Activated naive CD4-positive, alpha-beta T cell treated with anti-CD3 and anti-CD28 coated beads for 36 hours (primary cell): ENCODE measurements at places on chromosomes 13 and 19. TPM values are rescaled to one million over a fixed set of nuclear protein-coding genes. Genes with fewer than 3 reads are reported as not detected.

GRCh38 chr19:41860419-41861115, 512 bp downstream of the RPS19 start:
- peak overlapping the region; percentile 90 for H3K4me3 ChIP-seq
- DNase-seq: peak; percentile 32
- peak overlapping the region; percentile 97 for H3K27ac ChIP-seq
- H3K36me3 ChIP-seq: peaks cover 48% of the 10 kb centered on the region

DNA sequence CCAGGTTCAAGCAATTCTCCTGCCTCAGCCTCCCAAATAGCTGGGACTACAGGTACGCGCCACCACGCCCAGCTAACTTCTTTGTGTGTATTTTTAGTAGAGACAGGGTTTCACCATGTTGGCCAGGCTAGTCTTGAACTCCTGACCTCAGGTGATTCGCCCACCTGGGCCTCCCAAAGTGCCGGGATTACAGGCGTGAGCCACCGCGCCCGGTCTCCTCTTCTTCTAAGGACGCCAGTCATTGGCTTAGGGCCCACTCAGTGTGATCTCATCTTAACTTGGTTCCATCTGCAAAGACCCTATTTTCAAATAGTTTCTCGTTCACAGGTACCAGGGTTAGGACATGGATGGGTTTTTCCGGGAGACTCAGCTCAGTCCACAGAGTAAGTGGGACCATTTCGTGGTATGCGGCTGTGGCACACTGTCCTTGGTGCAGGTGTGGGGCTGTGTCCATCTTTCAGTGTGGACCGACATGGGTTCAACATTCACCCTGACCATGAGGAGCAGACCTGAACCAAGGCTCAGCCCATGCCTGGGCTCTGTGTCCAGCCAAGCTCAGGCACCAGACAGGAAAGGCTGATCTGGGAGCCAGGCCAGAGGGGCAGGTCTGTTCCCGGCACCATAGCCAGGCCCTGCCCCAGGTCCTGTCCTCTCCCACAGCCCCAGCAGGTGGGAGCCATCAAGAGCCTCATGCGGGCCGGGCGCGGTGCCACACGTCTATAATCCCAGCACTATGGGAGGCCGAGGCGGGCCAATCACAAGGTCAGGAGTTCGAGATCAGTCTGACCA, 2.8 kb upstream of the MKNK2 start:
- peaks cover 56% of the 10 kb centered on the region for H3K4me1 ChIP-seq
- no peak for DNase-seq
- H3K27me3 ChIP-seq: no peaks in the 10 kb centered on the region
- no peak overlapping the region for H3K4me3 ChIP-seq
- H3K36me3 ChIP-seq: peaks cover 4% of the 10 kb centered on the region

DNA sequence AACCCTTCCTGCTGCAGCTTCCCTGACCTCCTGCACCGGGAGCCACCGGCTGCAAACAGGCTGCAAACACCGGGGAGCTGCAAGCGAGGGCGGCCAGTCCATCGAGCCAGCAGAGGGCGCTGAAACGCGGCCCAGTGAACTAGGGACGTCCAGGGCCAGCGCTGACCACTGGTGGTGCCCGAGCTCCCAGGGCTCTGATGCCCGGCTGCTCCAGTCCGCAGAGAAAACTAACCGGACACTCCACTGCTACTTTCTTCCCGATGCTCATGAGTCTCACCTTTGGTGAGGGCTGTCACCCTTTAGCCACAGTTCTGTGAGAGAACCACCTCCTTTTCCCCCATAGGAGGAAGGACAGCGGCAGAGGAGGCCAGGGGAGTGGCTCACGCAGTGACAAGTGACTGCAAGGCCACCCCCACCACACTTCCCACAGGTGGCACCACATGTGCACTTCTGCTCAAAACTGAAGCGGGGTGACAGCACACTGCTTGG, 82.8 kb upstream of the MTIF3 start:
- peaks cover 2% of the 10 kb centered on the region for H3K27me3 ChIP-seq
- H3K4me1 ChIP-seq: peaks cover 8% of the 10 kb centered on the region
- no peak overlapping the region for H3K4me3 ChIP-seq

DNA sequence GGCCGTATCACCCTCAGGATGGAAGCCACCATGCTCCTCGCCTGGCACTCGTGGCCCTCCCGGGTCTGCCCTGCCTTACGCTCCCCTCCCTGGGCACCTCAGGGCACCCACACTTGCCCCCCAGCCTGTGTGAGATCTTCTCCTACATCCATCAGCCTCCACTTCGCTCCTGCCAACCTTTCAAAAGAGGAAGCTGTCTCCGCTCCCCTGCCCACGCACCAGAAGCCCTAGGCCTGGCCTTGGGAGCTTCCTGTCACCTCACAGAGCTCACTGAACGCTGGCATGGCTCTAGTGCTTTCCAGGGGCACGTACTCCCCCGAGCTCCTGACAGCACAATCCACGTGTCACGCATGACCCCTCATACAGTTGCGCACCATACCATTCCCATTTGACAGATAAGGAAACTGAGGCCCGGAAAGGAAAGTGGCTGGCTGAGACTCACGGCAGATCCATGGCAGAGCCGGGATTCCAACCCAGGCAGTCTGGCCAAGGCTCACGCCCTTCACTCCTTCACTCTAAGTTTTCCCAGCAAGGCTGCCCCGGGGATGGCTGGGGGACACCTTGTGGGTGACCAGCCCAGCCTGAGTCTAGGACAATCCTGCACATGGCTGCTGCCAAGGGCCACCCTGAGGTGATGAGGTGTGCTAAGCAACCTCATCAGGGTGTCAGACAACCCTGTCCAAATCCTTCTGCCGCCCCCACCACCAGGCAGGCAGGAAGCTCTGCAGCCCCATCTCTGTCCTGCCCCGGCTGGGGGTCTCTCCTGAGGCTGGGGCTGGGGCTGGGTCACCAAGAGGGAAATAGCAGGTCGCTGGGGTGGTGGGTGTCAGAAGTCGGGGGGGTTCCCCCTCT, 19.3 kb downstream of the PPP1R12C start:
- H3K4me3 ChIP-seq: no peak overlapping the region
- H3K27me3 ChIP-seq: no peaks in the 10 kb centered on the region
- peaks cover 22% of the 10 kb centered on the region for H3K36me3 ChIP-seq
- H3K27ac ChIP-seq: no peak overlapping the region

DNA sequence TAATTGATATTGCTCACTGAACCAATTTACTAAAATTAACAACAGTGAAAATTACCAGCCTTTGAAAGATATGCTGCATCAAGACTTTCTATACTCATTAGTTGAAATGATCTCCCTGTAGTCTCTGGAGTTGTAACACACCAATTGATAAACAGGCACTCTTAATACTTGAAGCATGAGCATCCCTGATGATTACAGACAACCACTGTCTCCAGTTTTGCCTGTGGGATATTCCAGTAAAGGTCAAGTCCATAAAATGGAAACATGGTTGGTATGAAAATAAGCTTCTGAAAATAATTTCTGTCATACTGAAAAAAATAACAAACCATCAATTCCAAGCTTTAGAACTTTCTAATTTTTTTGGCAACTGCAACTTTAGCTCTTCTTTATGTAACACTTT, 405.8 kb downstream of the SPRY2 start:
- H3K4me3 ChIP-seq: no peak overlapping the region
- no peak overlapping the region for H3K27ac ChIP-seq
- DNase-seq: no peak
- no peaks in the 10 kb centered on the region for H3K4me1 ChIP-seq
- no peaks in the 10 kb centered on the region for H3K27me3 ChIP-seq

DNA sequence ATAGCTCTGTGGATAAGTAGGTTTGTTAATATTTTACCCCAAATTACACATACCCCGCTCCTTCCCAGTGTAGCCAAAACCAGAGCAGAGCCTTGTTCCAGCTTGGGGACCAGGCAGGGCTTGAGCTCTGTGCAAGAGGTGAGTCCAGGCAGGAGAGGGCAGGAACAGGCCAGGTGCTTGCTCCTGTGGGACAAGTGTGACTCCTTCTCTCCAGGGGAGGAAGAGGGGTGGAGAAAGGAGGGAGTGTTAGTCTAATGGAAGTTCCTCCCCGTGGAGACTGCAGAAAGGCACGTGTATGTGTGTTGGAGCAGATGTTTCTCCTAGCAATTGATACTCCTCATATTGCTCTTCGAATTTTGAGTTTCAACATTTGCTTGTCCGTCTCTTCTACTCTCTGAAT, 201.0 kb downstream of the FGF9 start:
- no peaks in the 10 kb centered on the region for H3K27me3 ChIP-seq
- H3K36me3 ChIP-seq: no peaks in the 10 kb centered on the region
- H3K27ac ChIP-seq: no peak overlapping the region
- no peaks in the 10 kb centered on the region for H3K4me1 ChIP-seq
- no peak for DNase-seq

ATP4A gene
- total RNA-seq: not detected

HSPB6 gene
- 0.40 TPM for total RNA-seq

KCNRG gene
- total RNA-seq: not detected

- H3K27me3 ChIP-seq: peaks cover 2% of the 10 kb centered on the region
- no peak overlapping the region for H3K4me3 ChIP-seq
- DNase-seq: no peak
- H3K27ac ChIP-seq: no peak overlapping the region
- no peaks in the 10 kb centered on the region for H3K4me1 ChIP-seq
These were observed 37.4 kb downstream of the CCL25 start for GRCh38 chr19:8089664-8090601.

- H3K4me1 ChIP-seq: no peaks in the 10 kb centered on the region
- no peak for DNase-seq
- no peaks in the 10 kb centered on the region for H3K36me3 ChIP-seq
- no peak overlapping the region for H3K4me3 ChIP-seq
- no peak overlapping the region for H3K27ac ChIP-seq
These were observed 148.7 kb upstream of the RNF113B start for GRCh38 chr13:98325724-98326123.

- peaks cover 7% of the 10 kb centered on the region for H3K36me3 ChIP-seq
- H3K27me3 ChIP-seq: no peaks in the 10 kb centered on the region
- H3K4me3 ChIP-seq: no peak overlapping the region
- DNase-seq: no peak
These were observed 7.2 kb downstream of the RNASEH2B start for GRCh38 chr13:50916701-50917184.

DNA sequence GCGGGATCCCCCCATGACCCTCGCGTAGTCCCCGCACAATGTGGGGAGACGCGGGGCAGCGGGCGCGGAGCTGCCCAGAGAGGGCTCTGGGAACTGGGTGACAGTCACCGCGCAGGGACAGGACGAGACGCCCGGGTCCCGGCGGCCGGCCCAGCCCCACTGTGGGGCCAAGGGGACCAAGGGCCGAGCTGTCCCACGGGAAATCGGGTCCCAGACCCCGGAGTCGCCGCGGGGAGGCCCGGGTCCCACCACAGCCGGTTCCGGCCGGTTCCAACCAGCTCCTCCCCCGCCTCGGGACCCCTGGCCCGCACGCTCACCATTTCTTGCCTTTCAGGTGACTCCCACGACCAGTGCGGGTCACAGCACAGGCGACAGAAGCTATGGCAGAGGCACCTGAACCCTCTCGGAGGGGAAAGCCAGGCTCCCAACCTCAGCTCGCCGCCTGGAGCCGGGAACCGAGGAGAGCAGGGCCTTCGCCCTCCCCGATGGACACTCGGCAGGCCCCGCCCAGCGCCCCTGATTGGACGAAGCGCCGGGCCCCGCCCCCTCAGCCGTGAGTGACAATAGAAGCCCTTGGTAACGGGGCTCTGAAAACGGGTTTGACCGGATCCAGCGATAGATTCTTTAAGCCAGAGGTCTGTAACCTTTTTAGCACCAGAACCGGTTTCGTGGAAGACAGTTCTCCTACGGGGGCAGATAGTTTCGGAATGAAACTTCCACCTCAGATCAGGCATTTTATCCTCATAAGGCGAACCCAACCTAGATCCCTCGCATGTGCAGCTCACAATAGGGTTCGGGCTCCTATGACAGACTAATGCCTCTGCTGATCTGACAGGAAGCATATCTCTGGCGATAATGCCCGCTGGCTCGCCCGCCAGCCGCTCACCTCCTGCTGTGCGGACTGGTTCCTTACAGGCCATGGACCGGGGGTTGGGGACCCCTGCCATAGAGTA, at the start of gene ZNF433:
TSS of gene ZNF433 (minus strand) at position 460 of the 953 bp plus-strand sequence. CDS start at position 320, 140 bp downstream.
- H3K4me3 ChIP-seq: peak within 1 kb of the TSS; percentile 72
- DNase-seq: peak; percentile 69
- peak within 1 kb of the TSS; percentile 75 for H3K27ac ChIP-seq
- peaks cover 12% of the 10 kb centered on the region for H3K36me3 ChIP-seq
- peaks cover 10% of the 10 kb centered on the region for H3K4me1 ChIP-seq
- peaks cover 12% of the 10 kb centered on the region for H3K27me3 ChIP-seq

GRCh38 chr19:14265290-14266036, 59.5 kb upstream of the ADGRL1 start:
- H3K4me1 ChIP-seq: no peaks in the 10 kb centered on the region
- H3K36me3 ChIP-seq: no peaks in the 10 kb centered on the region
- H3K4me3 ChIP-seq: no peak overlapping the region
- H3K27ac ChIP-seq: no peak overlapping the region
- H3K27me3 ChIP-seq: no peaks in the 10 kb centered on the region
- DNase-seq: no peak

SIGLEC8 gene
- total RNA-seq: not detected

DNA sequence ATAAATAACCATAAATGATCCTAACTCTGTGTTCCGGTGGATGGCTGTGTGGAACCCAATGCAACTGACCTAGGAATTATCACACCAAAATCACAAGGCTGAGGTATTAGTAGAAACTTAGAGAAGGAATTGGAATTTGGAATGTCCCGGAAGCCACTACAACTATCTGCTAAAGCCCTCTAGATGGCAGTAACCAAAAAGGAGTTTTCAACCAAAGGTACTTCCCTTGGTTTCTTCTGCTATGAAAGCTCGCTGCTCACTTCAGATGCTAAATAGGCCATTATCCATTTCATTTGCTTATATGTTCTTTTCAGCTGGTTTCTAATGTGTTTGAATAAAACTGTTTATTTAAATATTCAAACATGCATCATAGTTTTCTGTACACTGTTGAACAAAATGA, 1589.1 kb upstream of the SPRY2 start:
- no peaks in the 10 kb centered on the region for H3K27me3 ChIP-seq
- H3K4me3 ChIP-seq: no peak overlapping the region
- no peaks in the 10 kb centered on the region for H3K4me1 ChIP-seq
- no peak for DNase-seq

EFNA2 gene
- not detected for total RNA-seq

NDUFA7 gene
- total RNA-seq: 104 TPM

DNA sequence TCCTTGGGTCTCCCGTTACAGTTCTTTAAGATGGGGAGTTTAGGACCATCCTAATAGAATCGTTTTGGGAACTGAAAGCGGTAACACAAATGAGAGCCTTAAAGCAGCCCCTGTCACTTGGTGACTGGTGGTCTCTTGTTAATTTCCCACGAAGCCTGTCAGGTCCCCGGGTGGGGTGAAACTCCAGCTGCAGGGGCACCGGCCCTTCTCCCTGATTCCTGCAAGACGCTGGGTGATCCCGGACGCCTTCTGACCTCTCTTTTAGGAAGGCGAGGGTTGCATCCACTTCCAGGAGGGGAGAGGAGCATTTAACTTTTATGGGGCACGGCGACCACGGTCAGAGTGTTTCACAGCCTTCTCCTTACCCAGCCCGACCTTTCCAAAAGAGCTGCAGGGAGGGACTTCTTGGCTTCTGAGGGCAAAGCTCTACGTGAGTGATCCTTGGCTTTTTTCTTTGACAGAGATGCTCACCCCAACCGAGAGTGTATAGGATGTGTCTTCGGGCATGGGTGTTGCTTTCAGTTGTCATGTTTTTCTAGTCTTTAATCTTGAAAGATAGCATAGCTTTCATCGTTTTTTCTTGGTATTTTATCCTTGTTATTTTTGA, 688 bp downstream of the ZNF225 start:
- no peaks in the 10 kb centered on the region for H3K27me3 ChIP-seq
- H3K36me3 ChIP-seq: peaks cover 31% of the 10 kb centered on the region
- peaks cover 16% of the 10 kb centered on the region for H3K4me1 ChIP-seq
- H3K4me3 ChIP-seq: peak overlapping the region; percentile 95
- no peak for DNase-seq

GRCh38 chr13:94464771-94465170, 14.7 kb downstream of the DCT start:
- peaks cover 2% of the 10 kb centered on the region for H3K4me1 ChIP-seq
- peak; percentile 13 for DNase-seq
- no peaks in the 10 kb centered on the region for H3K27me3 ChIP-seq
- no peak overlapping the region for H3K27ac ChIP-seq
- H3K36me3 ChIP-seq: no peaks in the 10 kb centered on the region

FGF21 gene
- not detected for total RNA-seq
